ENCODE measurements at places on chromosomes 2 and 18.

GRCh38 chr2:107988108-107988507, 1.8 kb downstream of the SLC5A7 start:
- DNase-seq = no peak

- DNase-seq = no peak
Observed at GRCh38 chr2:37349231-37349860, 4.9 kb downstream of the QPCT start.

GRCh38 chr18:7786569-7786968, 219.5 kb downstream of the PTPRM start:
- DNase-seq = no peak

GRCh38 chr2:8320311-8321066, 361.4 kb upstream of the ID2 start:
- no peak for DNase-seq

DNA sequence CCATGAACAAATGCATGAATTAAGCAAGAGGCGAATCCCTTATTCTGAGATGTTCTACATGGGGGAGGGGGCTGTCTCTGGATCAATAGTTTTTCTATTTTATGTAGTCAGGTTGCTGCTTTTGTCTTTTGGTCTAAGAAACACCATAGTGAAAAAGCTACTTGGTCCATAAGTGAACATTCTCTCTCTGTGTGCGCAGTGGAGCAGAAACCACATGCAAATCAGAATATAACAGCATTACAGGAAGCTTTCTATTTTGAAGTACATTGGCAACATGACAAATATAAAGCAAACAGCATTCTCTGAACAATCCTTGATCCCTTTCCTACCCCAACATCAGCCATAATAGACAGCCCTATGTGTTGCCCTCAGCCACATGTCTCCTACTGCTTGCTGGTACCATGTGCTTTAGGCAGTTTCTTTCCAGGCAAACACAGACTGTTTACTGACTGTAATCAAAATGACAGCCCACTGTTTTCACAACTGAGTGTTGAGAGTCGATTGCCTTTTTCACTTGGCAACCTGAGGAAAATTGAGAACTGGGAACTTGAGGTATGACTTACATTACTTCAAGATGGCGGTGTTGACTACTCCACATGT, 10.6 kb downstream of the SCN3A start:
- no peak for DNase-seq

DNA sequence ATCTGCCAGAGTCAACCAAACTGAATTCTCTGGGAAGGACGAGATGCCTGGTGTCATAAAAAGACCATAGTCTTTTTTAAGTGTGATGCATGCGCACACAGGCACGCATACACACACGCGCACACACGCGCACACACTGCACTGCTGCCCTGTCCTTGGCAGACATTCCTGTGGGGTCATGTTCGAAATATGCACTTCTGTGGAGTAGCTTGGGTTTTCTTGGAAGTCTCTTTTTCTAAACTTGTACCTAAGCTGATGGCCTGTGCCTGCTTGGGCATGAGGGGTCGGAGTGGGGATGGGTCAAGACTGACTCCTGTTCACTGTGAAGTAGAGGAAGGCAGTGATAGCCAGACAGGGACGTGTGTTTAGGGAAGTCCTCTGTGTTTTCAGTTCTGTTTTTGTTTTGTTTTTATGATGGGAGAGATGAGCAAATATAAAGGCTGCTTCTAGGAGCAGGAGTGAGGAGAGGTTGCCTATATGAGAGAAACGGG, 4.0 kb upstream of the RMC1 start:
- no peak for DNase-seq

- DNase-seq = no peak
Observed at GRCh38 chr2:174800436-174801205, 36.3 kb upstream of the CHRNA1 start.

- no peak for DNase-seq
Observed at GRCh38 chr18:55483266-55483871, 104.6 kb downstream of the TCF4 start.

DNA sequence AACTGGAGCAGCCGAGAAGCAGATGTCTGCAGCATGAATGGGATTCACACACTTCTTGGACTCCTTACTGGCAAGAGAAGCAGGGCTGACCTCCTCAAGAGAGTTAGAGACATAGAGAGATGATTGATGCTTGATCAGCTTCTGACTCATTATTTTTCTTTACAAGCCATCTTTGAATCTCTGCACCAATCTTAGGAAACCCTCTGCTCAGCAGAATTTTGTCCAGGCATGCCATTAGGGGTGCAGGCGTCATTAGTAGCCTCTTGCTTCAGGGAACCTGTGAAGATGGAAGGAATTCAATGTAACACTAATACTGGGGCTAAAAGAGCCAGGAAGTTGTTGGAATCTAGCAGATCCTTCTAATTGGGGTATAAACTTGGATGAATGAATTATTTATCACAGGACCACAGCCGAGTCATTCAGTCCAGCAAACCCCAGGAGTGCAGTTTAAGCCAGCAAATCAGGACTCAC, 151.8 kb downstream of the MGAT5 start:
- DNase-seq = no peak

DNA sequence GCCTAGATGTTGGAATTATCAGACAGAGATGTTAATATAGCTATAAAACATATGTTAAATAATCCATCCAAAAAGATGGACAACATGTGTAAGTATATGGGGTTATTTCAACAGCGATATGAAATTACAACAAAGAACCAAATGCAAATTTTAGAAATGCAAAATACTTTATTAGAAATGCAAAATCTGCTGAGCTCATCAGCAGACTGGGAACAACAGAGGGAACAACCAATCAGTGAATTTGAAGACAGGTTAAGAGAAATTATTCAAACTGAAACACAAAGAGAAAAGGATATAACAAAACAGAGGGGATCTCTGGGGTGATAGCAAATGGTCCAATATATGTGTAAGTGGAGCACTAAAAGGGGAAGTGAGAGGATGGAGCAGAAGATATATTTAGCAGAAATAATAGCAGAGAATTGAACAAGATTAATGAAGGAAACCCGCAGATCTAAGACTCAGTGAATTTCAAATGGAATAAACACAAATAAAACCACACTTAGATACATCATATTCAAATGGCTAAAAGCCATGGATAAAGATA, 13.5 kb upstream of the HS6ST1 start:
- DNase-seq = no peak

DNA sequence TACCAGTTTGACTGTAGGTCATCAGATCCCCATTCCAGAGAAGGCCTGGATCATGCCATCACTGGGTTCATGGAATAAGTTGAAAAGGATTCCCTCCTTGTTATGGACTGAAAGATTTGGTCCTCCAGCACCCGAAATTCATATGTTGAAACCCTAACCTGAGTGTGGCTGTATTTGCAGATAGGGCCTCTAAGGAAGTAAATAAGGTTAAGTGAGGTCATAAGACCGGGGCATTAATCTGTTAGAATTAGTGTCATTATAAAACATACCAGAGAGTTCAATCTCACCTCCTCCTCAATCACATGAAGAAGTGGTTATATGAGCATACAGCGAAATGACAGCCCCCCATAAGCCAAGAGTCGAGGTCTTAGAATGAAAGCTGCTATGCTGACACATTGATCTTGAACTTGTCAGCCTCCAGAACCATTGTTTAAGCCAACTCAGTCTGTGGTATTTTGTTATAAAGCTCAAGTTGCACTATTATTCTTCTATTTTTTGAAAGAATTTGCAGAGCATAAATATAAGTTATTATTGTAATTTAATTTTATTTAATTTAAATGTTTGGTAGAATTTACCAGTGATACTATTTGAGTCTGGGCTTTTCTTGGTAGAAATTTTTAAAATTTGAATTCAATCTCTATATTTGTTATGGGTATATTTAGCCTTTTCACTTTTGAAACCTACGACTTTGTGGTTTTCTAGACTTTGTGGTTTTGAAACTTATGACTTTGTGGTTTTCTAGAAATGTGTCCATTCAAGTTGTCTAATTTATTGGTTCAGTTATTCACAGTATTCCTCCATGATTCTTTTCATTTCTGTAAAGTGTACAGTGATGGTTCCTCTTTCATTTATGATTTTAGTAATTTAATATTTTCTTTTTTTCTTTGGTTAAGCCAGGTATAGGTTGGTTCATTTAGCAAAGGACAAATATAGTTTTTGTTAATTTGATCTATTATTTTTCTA, 1206.7 kb upstream of the CDH2 start:
- DNase-seq = no peak

- DNase-seq = no peak
Observed at GRCh38 chr18:70457223-70457622, 168.4 kb downstream of the SOCS6 start.

GRCh38 chr2:98734823-98735260, 3.9 kb upstream of the MGAT4A start:
- DNase-seq = no peak

DNA sequence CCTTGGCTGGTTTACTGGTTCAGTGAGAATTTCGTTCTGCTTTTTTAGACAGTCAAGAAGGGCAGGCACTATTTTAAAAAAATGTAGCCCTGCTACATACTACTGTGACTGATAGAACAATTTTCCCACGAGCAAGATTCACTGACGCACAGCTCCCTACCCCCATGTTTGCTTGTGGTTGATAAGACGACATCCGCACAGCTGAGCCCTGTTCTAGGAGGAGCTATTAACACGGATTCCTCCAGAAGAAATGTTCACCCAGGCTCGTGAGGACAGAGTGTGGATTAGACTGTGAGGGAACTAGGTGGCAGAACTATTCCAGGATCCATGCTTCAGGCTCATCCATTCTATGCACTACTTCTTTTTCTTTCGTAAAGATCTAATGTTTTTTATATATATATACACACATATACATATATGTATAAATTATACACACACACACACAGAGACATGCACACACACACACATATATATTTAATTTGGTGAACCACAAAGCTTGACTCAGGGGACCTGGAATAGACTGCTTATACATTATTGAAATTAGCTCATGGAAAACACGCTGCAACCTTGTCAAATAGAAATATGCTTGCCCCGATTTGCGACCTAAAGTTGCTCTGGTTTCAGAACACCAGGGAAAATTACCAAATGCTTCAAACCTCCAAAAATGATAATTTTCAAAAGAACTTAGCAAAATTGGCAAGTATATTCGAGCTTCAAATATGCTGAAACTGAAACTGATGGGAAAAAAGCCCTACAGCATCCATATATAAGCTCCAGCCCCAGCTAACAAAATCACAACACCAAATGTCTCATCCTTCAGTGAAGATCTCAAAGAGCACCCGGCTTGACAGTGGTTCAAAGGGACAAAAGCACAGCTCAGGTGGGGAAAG, 370.4 kb downstream of the SOCS6 start:
- DNase-seq = no peak

- DNase-seq = no peak
Observed at GRCh38 chr2:206563374-206563773, 78.9 kb upstream of the FAM237A start.

DNA sequence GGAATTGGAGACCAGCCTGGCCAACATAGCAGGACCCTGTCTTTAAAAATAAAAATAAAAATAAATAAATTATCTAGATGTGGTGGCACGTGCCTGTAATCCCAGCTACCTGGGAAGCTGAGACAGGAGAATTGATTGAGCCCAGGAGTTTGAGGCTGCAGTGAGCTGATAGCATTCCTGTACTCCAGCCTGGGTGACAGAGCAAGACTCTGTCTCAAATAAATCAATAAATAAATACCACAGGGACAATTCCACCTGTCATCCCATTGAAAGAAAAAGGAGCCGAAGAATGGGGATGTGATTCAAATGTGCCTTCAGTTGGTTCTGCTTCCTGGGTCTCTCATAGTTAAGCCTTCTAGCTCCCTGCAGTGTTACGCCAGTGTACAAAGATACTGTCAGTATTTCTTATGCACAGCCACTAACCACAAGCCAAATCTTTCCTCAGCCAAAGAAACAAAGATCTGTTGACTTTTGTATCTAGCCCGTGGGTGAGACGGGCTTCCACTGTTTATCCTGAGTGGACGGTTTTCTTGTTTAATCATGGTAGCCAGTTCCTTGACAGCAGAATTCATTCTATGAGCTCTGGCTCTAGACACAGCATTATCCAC, 12.6 kb downstream of the LGALSL start:
- DNase-seq = no peak

DNA sequence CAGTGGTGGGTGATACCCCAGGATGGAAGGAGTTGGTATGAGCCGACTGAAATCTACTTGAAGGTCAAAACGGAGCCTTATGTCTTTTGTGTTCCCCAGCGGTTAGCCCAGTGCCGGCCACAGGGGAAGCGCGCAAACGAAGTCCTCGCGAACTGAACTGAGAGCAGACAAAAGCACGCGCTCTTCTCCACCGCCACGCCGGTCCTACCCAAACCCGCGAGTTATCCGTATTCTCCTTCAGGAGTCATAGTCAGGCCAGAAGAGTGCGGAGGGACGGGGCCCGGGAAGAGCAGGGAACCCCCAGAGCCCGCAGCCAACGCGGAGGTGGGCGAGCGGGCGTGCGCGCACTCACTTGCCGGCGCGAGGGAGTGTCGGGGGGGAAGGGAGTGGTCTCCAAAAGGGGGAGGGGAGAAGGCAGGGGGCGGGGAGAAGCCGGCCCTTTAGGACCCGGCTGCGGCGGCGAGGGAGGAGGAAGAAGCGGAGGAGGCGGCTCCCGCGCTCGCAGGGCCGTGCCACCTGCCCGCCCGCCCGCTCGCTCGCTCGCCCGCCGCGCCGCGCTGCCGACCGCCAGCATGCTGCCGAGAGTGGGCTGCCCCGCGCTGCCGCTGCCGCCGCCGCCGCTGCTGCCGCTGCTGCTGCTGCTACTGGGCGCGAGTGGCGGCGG, at the start of gene IGFBP2:
Gene IGFBP2 (plus strand): TSS at position 469 of the 664 bp plus-strand sequence. CDS start 104 bp downstream, at position 573.
- no peak for DNase-seq

GRCh38 chr2:233489666-233490065, 76.9 kb downstream of the USP40 start:
- no peak for DNase-seq

GRCh38 chr2:34107811-34108210, 508.7 kb upstream of the FAM98A start:
- DNase-seq = no peak

DNA sequence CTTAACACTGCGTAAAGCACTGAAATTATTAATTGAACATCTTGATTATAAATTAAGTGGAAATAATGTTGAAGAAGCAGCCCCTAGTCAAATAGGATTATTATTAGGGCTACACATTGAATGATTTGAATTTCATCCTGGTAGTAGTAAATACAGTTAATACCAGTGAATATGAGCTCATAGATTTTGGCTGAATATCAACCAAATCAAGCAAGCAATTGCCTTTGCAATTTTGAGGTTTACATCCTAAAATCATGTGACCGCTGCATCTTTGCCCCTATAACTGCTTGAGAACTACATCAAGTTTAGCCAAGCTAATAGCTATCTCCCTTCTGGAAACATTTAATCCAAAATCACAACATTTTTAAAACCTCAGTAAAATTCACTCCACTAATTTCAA, 801.2 kb upstream of the PIK3C3 start:
- DNase-seq = no peak

GRCh38 chr2:216098421-216099334, 10.5 kb upstream of the XRCC5 start:
- no peak for DNase-seq

- no peak for DNase-seq
Observed at GRCh38 chr2:66390811-66391210, 44.1 kb upstream of the MEIS1 start.

GRCh38 chr2:41042343-41042742, 590.5 kb upstream of the SLC8A1 start:
- DNase-seq = no peak

Measured in Panc1 (cell line).